ENCODE measurements at places on chromosomes 11 and 22.
A peak's percentile ranks its signal among the peaks of the same experiment; 100 is the strongest.

DNA sequence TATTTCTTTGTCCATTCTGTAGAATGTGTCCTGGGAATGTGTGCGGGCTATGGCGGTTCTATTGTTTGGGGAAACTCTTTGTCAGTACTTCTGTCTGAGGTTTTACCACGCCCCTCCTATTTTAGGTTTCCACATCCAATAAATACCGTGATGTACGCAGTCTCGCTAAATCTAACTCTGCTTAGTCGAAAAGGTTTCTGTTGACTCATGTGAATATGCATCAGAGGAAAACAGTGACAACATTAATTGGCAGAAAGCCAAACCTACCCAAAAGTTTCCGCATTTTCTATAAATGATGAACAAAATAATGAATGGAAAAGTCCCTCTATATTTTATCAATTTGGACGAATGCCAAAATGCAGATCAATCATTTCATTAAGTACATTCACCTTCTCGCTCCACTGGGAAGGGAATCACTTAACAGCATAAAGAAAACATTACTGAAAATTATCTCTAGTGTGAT is 143.4 kb downstream of the MAML2 start:
- DNase-seq: peak; percentile 63

DNA sequence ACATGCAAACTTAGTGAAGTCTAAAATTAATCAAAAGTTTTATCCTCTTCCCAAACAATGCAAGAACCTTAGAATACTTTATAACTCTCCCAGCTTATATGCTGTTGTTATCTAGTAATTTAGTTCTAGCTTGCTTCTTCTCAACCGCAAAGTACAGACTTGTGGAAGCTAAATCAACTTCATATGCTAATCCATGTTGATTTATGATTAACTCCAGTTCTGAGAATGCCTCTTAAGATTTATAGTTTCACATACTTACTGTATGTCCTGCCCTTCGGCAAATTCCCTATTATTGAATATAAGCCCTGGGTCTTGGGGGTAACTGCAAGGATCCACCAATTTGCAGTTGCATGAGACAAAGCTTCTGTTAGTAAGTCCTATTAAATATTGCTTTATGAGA is 17.6 kb upstream of the SLC35F2 start:
- DNase-seq: no peak

DNA sequence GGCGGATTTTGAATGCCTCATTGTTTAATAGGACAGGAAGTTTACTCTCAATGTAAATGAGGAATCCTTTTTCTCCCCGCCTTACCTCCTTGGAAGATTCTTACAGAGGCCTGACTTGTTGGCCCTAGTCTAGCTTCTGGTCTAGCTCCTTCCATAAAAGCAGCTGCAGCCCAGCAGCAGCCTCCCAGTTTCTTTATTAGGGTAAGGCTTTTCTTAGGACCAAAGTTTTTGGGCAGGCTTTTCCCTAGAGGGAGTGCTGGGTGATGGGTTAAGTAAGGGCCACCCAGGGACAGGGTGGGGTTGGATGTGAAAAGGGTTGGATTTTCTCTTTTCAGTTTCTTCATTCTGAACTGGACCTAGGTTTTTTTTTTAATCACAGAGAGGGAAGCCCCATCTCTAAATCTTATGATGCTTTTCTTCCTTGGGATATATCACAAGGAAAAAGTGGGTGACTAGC is 49.7 kb downstream of the LIF start:
- DNase-seq: no peak

DNA sequence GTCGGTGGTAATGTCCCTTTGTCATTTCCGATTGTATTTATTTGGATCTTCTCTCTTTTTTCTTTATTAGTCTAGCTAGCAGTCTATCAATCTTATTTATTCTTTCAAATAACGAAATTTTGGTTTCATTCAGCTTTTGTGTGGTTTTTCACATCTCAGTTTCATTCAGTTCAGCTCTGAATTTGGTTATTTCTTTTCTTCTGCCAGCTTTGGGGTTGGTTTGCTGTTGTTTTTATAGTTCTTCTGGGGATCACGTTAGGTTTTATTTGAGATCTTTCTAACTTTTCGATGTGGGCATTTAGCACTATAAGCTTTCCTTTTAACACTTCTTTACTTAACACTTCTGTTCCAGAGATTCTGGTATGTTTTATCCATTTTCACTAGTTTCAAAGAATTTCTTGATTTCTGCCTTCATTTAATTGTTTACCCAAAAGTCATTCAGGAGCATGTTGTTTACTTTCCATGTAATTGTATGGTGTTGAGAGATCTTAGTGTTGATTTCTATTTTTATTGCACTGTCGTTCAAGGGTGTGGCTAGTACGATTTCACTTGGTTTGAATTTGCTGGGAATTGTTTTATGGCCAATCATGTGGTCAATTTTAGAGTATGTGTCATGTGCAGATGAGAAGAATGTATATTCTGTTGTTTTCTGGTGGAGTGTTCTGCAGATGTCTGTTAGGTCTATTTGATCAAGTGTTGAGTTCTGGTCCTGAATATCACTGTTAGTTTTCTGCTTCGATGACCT is 7.7 kb upstream of the SCGB1D1 start:
- DNase-seq: no peak

- no peak for DNase-seq
Observed at GRCh38 chr11:95076416-95076815, 9.7 kb downstream of the SRSF8 start.

GRCh38 chr11:133817449-133817848 is 27.9 kb downstream of the SPATA19 start:
- DNase-seq: no peak

DNA sequence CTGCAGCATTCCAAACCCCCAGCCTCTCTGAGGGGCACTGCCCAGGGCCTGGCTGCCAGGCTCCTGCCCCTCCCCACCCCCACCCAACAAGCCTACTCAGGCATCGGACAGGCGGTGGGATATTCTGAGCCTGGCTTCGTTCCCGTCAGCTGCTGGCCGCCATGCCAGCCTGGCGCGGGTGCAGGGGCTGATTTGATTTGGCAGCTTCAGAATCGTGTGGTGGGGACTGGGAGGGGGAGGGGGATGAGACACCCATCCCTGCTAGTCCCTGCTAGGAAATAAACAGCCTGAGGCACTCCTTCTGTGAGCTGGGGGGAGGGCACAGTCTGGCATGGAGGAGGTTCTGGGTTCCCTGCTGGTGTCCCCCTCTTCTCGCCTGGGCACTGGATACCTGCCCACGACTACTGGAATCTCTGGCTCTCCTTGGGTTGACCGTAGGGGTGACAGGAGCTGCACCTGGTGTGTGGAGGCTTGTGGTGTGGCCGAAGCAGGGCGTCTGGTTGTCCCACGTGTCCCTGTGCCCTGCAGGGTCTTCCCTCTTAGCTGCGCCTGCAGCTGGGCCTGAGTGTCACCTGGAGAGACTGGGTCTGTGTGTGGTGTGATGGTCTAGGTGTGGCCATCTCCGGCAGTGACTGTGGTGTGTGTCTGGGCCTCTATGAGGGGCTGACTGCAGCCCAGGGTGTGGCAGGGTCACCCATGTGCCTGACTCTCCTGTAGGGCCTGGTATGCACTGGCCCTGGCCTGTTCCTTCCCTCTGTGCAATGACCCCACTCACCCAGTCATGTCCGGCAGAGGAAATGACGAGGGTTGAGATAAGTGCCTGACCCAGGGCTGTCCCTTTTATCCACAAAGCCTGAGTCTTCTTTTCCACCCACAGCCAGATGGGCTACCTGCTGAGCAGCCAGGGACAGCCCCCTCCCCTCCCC is 42.2 kb downstream of the PDE2A start:
- no peak for DNase-seq

DNA sequence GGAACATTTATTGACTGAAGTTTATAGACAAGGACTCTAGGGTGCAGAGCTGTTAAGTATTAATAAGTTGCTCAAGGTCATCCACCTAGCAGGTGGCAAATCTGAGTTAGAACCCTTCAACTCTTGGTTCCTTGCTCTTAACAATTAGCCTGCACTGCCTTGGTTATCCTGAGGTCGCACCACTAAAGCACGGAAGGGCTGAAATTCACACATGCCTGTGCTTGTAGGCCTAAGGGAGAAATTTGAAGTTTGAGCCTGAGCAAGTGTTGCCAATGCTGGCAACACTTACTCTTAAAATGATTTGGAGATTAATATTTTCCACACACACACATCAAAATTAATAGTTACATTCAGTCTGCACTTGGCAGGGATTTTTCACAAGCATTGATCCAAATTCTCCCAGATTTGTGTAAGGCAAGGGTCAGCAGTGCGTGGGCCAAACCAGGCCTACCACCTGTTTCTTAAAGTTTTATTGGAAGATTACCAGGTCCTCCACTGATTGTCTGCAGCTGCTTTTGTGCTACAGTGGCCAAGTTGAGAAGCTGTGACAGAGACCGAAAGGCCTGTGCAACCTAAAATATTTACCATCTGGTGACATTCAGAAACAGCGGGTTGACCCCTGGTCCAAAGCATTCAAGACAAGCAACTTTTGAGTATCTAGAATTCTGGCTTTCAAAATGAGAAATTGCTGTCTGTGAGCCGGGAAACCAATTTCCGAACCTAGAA is 16.3 kb downstream of the APOL5 start:
- no peak for DNase-seq

DNA sequence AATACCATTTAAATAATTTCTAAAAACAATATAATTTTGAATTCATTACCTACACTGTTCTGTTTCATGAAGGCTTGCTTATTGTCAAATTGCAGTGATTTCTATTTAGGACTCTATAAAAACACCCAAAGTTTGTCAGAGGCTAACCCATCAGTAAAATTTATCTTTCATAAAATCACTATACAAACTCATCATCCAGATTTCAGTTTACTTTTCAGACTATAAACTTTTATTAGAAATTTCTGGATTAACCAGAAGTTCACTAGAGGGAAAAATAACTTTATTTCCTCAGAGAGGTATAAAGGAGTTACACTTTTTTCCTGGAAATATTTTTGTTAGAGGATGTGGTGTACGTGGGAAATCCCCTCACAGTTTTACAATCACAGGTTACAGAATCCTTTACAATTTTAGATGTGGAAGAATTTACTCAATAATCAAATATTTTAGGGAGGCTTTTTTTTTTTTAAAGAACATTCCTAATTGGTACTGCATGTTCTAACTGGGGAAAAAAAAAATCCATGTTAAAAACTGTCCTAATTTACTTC is 176.7 kb downstream of the SWAP70 start:
- DNase-seq: no peak

DNA sequence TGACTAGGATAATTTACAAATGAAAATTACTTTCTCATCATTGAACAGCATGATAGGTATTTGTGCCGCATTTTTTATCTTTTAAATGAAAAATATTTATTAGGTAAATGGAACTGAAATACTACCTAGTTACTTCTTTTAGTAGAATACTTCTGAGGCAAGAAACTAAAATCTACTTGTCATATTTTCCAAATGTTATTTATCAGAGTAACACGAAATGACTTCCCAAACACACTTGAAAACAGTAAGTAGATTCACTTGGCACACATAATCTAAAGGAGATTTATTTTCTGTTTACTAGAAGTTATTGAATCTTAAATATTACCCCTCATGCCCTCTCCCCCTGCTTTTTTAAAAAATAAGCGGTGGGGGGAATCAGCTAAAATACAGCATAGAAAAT is 2.3 kb downstream of the QSER1 start:
- no peak for DNase-seq

- peak; percentile 50 for DNase-seq
Observed at GRCh38 chr11:130068986-130069658, 572 bp upstream of the APLP2 start.

GRCh38 chr11:104934594-104934993 is 33.8 kb downstream of the CASP4 start:
- no peak for DNase-seq

- no peak for DNase-seq
Observed at GRCh38 chr11:130911306-130911705, 5.0 kb downstream of the SNX19 start.

- DNase-seq: no peak
Observed at GRCh38 chr11:24321229-24321628, 175.6 kb upstream of the LUZP2 start.

DNA sequence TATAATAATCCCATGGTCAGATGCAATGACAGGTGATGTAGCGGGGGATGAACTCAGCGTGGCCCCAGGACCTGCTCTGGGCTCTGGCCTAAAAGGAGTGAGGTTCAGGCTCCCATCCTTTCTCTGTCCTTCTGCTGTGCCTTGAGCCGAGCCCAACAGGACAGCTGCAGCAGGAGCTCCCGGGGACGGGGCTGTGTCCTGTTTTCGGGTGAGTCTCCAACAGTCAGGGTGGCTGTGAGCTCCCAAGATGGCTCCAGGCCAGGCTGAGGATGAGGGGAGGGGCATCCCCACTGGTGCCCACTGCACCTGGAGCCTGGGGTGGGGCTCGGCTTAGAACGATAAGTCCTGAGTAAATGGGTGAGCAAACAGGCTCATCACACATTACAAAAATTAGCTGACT is 1385.0 kb downstream of the BRD1 start:
- no peak for DNase-seq

DNA sequence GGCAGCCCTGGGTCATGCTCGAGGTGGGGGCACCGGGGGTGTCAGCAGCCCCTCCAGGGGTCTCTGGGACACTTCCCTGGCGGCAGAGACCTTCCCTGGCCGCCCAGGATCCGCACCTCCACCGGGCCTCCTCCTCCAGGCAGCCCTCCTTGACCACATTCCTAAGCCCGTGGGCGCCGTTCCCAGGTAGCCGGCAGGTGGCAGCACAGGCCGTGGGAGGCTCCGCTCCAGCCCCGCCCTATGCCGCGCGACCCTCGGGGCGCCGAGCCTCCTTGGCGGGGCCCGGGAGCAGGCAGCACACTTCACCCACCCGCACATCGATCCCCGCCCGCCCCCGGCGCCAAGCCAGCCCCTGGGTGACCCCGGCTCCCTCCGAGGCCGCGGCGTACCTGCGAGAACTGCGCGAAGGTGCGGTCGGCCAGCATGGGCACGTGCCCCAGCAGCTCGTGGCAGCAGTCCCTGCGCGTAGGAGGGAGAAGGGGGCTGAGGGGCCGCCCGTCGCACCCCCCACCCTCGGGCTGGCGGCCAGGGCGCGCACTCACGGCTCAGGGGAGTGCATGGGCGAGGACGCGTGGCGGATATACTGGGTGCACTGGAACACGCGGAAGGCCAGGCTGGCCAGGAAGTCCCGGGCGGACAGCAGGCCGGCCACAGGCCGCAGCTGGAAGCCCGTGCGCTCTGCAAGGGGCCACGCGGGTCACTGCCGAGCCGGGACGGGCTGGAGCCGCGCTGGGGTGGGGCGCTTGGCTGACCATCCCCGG is 5.3 kb upstream of the INS start:
- DNase-seq: peak; percentile 57

DNA sequence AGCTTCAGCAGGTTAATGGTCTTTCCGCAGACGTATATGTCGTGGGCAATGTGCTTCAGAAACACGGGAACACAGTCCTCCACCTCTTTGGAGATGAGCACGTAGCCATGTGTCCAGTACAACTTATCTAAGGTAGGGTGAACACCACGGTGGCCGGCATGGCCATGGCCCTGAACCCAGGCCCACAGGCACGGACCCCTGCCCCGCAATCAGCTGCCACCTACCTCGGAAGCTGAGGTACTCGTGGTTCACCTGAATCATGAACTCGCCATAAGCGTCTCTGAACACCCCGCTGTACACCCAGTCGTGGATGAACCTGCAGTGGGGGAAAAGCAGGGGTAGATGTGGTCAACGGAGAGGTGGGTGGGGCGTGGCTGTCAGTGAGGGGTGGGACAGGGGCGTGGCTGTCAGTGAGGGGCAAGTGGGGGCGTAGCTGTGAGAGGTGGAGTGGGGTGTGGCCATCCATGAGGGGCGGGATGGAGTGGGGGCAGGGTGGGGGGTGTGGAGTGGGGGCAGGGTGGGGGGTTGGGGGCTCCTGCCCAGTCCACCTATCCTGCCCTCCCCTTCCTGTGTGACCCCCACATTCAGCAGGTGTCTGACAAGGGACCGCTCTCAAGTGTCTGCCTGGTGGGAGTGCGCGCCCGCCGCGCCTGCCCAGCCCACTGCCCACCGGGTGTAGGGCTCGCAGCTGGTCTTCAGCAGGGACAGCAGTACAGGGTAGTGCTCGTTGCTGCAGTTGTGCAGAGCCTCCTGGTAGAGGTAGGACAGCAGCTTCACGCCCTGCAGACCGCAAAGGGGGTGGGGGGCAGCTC is 18.6 kb downstream of the TUBGCP6 start:
- no peak for DNase-seq
